ENCODE measurements at places on chromosomes 1 and 21.

DNA sequence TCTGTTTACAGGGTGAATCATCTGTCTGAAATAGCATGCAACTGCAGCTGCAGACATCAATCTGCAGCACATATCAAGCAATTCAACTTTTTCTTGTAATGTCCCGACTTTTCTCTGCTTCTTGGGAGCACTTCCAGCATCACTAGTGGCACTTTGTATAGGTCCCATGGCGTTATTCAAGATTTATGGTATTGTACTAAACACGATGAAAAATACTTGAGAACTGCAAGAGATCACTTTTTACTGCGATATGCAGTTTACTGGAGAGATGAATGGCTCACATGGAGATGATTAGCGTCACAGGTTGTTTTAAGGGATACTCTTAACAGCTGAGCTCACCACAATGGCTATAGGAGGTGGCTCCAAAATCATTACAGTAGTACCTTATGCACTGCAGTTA is 7.2 kb upstream of the SCMH1 start:
- no peak for DNase-seq

DNA sequence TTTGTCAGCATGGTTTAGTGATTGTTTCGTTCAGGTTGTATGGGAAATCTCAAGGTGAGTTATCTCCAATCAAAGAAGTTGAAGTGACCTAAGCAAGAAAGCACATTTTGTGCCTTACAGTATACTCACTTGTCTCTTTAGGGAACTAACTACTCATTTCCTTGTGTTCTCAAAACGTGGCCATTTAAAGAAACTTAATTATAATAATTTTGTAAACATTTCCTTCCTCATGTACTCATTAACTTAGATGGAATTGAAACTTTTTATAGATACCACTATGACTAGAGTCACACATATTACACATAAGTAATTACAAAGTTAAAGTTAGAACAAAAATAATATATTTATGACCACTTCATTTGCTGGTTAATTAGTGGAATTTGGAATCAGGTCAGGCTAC is 552.6 kb downstream of the MRPL39 start:
- no peak for DNase-seq

DNA sequence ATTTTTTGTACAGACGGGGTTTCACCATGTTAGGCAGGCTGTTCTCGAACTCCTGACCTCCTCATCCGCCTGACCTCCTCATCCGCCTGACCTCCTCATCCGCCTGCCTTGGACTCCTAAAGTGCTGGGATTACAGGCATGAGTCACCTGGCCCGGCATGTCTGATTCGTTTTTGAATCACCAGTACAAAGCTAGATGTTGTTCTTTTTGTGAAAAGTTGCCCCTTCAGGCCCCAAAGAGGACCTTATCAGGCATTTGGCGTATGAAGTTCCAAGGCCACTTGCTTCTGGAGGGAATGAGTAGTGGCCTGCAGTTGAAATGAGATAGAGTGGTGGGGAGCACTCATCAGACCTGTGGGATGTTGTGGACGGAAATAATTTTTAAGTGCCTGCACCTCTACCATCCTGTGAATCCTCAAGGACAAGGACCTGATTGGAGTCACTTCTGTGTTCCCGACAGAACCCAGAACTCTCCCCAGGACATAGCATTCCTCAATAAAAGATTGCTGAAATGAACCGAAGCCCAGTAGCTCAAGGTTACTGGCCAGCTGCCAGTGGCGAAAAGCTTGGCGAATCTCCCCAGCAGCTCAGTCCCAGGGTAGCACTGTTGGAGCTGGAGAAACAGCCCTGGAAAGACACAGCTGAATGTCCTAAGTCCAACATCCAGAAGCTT is 50.1 kb downstream of the NDUFS5 start:
- DNase-seq: no peak

DNA sequence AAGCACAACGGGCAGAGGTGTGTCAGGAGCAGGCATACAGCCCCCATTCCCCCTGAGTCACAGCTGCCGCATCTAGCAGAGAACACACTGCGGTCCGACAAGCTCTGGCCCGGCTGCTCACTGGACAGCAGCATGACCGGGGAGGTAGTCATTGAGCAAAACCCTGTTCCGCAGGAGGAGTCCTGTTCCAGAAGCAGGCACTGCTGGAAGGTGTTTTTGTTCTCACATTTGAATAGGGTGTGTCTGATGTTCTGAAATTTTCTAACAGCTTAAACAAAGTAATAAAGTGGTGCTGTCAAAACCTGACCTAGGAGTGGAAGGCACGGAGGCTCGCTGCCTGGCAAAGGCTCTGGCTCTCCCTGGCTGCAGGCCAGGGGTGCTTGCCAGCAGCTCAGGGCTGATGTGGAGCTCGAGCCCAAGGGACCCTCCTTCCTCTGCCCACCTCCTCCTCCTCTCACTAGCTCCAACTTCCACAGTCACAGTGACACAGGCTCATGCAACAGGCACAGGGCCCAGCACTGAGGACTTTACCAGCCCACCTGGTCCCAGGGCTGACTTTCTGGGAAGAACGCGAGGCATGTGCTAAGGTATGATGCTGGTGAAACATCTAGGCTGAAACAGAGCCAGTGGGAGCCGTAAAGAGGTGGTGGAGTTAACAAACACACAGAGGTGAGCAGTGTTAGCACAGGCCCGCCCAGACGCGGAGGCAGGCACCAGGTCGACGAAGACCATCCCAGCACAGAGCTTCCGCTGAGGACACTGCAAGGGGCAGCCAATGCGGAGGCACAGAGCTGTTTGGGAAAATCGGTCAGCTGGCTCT is 118.6 kb upstream of the IFFO2 start:
- no peak for DNase-seq

DNA sequence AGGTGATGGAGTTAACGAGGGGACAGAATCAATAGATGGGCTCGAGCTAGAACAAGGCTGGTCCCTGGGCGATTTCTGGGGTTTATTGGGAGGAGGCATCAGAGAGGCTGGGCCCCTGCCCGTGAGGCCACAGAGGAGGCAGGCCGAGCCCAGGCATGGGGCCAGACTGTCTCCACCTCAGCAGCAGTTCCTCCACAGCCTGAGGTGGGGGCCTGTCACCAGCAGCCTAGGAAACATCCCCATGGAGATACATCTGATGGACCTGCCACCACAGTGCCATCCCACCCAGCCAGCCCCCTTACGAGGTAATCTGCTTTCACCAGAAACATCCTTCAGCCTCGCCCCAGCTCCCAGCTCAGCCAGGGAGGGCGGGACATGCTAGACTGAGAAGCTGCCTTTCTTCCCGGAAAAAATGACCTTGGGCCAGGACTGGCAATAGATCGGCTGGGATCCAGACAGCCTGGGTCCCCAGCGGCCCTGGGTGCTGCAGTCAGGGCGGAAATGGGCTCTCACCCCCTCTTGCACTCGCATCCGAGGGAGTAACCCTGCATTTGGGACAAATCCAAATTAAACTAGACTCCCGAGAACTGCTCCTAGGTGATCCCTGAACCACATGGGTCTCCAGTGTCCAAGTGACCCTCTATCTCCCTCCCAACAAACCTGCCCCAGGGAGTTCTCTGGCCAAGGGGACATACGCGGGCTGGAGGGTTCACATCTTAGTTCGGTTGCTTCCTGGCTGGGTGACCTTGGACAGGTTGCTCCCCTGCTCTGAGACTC is 10.0 kb upstream of the EPHA8 start:
- DNase-seq: no peak

GRCh38 chr1:3741566-3742438 is 10.4 kb upstream of the CCDC27 start:
- DNase-seq: no peak

- no peak for DNase-seq
Observed at GRCh38 chr1:111587509-111588174, 31.9 kb upstream of the RAP1A start.

DNA sequence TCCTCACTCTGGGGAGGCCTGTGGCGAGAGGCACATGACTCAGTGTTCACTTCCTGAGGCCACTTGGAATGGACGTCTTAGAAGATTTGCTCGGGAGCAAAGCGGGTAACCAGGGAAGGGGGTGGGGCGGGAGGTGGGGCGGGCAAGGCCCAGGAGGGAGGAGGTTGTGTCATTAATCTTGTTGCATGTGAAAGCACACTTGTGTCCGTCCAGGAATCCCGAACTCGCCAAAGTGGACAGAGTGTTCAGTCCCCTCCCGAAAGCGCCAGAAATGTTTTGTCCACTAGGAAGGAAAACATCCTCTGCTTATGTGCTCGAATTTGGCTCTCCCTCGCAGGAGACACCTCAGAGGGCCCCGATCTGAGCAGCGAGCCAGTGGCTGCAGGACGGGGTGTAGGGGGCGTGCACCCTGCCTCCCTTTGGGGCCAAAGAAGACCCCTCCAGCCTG is 84.2 kb downstream of the SPSB1 start:
- no peak for DNase-seq

DNA sequence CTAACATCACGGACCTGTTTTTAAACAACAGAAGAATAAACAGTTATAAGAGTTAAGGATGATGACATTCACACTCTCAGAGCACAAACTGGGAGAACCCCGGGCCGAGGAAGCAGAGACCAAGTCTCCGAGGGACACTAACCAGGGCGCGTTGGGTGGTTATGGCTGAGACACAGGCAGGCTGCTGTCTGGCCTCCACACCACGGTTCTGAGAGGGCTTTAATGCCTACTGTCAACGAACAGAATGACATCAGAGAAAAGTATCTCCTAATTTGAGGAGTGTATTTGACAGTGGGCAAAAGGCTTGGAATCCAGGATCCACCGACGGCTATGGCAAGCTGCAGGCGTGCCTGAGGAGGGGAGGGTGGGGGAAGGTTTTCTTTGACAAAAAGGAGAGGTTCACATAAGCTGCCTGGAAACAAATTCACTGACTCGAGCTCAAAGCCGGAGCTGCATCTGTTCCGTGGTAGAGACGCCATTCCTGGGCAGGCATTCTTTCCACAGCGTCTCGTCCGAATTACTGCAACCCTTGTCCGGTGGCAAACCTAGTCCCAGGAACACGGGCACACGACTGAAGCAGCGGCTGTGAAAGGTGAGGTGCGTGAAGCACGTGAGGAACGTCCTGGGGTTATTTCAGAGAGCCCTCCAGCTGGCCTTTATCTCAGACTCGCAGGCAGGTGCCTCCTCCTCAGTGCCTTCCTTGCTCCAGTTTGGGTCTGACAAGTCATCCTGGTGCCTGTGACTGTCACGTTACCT is 9.4 kb downstream of the POFUT2 start:
- DNase-seq: no peak

- no peak for DNase-seq
Observed at GRCh38 chr21:15908187-15908586, 178.4 kb downstream of the USP25 start.

GRCh38 chr1:7663451-7664146 is 107.5 kb upstream of the VAMP3 start:
- no peak for DNase-seq

- DNase-seq: no peak
Observed at GRCh38 chr1:44801491-44802305, 1.5 kb downstream of the PLK3 start.

DNA sequence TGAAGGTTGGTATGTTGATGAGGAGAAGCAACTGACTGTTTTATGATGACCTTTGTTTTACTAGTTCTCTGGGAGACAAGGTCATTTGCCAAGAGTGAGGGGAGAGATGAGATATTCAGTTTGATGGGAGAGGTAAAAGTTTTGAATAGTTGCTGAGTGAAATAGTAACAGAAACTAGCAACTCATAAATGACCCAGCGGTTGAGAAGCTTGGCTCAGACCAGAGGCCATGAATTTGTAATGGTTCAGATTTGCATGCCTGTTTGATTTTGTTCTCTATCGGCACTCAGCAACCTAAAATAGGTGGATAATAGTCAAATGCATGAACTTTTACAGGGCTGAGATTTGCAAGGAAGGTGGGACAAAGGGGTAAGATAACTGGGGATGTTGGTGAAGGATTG is 6.6 kb downstream of the CCDC30 start:
- DNase-seq: no peak

GRCh38 chr1:228453022-228453560 is 34.1 kb upstream of the RNF187 start:
- DNase-seq: no peak

DNA sequence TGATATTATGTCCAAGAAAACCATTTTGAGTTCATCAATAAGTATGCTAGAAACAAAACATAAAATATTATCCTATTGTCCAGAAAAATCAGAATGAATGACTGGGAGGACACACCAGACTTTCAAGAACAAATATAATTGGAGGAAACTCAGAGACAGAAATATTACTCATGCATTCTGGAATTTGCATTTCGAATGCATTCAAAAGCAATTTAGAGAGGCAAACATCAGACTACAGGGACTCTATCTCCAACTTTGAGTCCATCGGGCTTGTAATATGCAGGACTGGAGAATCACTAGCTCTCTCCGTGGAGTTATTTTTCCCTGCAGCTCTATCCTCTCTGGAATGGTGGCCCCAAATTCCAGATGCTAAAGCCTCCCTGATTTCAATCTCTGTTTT is 161.8 kb downstream of the CDC42BPA start:
- no peak for DNase-seq

DNA sequence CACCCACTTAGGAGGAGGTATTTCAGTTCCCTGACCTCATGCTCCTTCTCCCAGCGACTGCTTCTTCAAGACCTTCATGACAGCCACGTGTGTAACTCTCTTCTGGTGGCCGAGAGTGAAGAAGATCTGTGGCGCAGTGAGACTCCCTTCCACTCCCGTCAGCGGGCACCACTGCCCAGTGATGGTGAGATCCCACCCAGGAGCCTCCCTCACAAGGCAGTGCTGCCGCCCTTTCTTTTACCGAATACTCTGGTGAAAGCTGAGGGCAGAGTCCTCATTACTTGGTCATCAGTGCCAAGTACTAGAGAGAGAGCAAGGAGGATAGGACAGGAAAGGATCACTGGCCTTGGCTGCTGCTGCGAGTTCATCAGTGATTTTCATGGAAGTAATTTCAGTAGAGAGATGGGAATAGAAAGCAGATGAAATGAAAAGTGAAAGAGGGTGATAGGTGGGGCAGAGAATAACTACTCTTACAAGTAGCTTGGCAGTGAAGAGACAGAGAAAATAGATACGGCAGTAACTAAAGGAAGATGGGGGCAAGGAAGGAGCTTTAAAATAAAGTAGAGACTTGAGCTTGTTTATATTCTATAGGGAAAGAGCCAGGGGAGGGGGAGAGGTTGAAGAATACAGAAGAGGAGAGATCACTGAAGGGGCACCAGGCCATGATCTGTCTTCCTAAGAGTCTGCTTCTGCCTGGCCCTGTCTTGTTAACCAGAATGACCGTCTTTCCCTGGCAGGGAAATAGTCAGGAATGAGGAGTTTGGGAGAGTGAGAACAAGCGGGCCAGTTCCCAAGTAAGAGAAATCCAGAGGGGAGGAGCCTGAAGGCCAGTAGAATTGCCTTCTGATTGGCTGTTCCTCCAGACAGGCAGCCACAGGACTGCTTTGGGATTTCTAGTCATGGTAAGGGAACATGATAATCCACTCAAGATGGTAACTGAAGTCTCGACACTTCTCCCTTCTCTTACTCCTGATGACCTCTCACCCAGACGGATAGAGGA is 18.3 kb downstream of the HYI start:
- no peak for DNase-seq

DNA sequence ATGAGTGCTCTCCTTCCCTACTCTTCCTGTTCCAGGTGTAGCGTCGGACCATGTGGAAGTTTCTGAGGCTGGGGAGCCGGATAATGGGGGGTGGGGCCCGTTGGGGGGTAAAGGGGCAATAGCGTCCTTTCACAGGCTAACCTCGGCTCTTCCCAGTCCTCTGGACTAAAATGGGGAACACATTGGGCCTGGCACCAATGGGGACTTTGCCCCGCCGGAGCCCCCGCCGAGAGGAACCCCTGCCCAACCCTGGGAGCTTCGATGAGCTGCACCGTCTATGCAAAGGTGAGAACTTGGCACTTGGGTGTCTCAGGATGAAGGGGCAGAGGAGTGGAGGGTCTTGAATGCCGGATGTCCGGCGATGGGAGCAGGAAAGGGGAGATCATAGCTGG is 456 bp downstream of the TOMM40L start:
- no peak for DNase-seq
